Stimulated activated CD8-positive, alpha-beta memory T cell treated with anti-CD3 and anti-CD28 coated beads, Interleukin-7, amount 100 ng/mL, for 48 hours (primary cell): ENCODE measurements at places on chromosomes 1 and 21.

DNA sequence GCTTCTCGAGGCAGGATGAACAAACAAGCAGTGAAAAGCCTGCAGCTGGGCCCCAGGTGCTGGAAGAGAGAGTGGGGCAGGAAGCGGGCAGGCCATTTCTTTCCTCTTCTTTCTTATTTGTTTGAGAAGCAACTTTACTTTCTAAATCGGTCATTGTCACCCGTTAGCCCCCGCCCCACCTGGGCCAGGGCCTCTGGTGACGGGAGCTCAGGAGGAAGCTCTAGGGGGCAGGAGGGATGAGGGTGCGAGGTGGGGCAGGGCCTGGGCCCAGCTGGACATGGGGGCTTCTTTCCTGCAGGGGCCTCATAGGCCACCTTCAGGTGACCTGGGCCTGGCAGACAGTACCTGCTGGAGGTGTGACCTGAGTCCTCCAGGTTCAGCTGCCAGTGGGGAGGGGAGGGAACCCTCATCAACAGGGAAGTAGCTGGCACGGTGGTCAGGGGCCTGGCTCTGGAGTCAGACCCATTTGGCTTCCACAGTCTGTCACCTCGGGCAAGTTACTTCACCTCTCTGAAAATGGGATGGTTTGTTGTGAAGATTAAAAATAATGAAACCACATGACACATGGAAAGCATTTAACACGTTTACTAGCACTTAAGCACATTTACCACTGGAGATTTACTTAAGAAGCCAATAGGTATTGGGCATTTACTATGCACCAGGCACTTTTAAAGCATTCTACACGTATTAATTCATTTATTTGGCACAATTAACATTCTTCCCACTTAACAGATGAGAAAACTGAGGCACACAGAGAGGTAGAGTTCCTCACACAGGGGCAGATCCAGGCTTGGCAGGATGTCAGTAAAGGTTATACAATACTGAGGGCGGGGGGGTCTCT is 54.1 kb upstream of the ID3 start:
- no peak for DNase-seq

GRCh38 chr1:77170687-77171086 is 48.5 kb downstream of the PIGK start:
- no peak for DNase-seq

- DNase-seq = no peak
These were observed 15.7 kb upstream of the HUNK start for GRCh38 chr21:31857096-31857495.

- DNase-seq = no peak
These were observed 18.8 kb upstream of the HSD3B1 start for GRCh38 chr1:119488216-119488615.

DNA sequence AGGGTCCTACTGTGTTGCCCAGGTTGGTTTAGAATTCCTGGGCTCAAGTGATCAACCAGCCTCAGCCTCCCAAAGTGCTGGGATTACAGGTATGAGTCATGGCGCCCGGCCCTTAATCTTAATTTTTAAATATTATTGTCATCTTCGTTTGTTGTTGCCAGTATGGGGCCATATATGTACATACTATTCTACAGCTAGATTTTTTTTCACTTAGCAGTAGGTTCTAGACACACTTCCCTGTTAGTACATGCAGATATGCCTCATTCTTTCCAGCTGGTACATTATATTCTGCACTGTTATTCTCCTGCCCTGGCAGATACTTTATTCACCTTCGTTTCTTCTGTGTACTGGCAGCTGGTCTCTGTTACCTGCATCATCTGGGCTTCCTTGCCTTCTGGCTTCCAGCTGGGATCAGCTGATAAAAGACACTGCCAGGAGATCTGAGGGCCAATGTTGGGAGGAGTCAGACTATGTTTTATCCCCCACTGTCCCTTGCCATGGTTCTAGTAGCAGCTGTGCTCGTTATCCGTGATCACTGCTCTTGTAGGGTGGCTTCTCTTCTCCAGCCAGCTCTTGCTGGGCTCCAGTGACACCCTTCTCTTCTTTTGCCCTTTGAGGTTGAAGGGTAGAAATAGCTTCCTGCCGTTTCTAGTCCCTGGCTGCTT is 24.7 kb downstream of the ST3GAL3 start:
- DNase-seq = no peak

GRCh38 chr1:64511044-64511443 is 41.1 kb downstream of the CACHD1 start:
- no peak for DNase-seq
